KG1 (cell line): ENCODE measurements at places on chromosomes 1 and 21.
A peak's percentile ranks its signal among the peaks of the same experiment; 100 is the strongest.

DNA sequence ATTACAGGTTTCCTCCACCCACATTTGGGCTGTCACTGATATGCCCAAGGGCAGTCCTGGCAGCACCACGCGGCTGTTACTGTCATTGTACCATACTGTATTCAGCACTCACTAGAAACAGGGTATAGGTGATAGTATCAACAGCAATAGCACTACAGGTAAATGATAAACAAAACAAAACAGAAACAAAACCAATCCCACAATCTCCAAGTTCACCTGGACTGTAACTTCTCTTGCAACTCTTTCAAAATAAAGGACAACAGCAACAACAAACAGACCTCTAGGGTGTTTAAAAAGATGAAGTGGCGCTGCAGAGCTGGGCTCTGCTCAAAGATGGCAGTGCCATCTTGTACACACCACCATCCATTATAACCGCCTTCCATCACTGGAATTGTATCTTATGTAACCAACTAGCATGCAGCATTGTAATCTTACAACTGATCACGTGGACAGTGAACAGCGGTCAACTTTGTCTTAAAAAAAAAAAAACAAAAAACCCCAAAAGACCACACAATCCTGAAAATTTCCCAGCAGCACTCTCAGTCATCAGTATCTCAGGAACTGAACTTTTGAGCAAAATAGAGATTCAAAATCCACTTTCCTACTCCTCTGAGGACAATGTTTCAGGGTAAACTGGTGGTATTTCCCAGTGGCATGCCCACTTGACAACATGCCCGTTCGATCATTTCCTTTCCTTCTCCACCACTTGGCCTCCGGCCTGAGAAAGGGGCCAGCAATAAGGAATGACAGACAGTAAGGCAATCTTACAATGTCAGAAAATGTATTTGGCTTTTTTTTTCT lies 3.8 kb downstream of the IRF2BP2 start:
- DNase-seq: peak; percentile 42

DNA sequence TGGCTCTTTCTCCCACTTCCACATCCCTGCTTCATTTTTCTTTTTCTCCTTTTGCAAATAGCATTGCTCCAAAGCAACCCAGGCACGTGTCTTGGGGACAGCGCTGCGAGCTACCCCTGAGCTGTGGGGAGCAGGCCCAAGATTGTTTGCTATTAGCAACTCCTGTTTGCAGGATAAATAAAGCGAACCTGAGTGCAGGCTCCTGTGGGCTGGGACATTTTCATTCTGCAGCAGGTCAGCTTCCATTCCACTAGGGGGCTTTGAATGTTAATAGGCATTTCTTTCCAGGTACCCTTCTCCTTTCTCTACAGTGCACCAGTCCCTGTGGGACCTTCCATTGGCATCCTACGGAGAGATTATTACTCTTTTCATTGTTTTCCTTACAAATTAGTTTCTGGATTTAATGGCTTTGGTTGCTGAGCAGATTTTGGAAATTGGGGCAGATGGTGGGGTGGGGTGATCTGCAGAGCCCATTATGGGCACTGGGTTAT lies 54.0 kb downstream of the OLFML3 start:
- peak; percentile 1 for DNase-seq

DNA sequence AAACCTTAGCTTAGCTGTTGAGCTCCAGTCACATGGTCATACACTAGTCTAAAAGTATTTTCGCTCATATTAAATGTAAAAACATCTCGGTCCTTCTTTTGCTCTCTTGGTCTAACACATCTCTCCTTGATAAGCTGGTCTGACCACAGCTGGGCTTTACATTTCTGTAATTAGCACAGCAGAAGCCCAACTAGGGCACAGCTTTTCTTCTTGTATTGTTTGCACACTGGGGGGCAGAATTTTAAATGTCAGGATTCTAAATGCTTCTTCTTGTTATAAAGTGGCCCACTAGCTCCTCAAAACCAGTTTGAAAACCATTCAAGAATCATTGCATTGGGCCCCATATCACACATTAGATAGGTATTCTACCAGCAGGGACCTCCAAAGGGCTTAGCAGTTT lies 289.1 kb upstream of the PKN2 start:
- no peak for DNase-seq

DNA sequence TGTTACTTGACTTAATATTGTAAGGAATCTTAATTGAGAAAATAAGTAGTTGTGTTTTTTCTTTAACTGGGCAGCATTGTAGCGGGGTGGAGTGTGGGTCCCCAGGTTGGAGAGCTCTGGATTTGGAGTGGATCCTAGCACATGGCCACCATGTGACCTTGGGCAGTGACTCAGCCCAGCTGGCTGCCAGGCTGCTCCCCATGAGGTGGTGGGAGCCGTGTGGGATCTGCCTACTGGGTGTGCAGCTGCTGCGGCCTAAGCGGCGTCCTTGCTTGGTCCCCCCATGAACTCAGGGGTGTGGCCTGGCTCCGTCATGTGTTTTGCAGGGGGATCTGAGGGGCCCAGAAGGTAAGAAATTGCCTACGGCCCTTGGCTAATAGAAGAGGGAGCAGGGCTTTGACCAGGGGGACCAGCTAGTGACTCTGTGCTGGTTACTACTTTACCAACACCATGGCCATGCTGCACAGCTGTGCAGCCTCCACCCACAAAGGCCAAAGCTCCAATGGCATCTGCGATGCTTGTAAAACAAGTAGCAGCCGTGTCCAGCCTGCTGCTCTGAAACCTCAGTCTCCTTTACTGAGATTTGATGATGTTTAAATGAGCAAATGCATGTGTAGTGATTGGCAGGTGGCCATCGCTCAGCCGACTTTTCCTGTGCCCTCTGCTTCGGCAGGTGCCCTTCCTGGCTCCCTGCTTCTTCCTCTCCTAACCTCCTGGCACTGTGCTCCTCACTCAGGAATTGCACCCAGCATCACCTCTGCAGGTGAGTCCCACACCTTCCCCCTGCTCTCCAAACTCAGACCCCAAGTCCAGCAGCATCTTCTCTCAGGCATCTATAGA lies 68.3 kb downstream of the ADARB1 start:
- DNase-seq: no peak

DNA sequence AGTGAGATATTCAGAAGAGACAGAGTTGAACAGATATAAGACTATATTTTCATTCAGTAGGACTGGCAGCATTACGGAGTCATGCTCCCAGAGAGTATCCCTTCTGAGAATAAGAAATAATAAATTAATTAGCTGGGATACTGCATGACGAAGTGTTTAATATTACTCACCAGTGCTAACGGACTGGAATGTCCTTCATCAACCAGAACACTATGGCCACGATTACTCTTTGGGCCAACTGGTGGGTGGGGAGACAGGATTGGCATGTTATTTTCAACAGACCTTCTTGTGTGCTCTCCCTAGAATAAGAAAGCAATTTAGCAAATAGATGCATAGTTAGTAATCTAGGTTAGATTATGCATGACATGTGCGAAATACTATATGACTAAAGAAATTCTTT lies 32.4 kb downstream of the ERICH3 start:
- no peak for DNase-seq

GRCh38 chr1:64539289-64539688 lies 69.4 kb downstream of the CACHD1 start:
- DNase-seq: no peak

GRCh38 chr1:169858467-169858866 lies 35.2 kb downstream of the SCYL3 start:
- no peak for DNase-seq

DNA sequence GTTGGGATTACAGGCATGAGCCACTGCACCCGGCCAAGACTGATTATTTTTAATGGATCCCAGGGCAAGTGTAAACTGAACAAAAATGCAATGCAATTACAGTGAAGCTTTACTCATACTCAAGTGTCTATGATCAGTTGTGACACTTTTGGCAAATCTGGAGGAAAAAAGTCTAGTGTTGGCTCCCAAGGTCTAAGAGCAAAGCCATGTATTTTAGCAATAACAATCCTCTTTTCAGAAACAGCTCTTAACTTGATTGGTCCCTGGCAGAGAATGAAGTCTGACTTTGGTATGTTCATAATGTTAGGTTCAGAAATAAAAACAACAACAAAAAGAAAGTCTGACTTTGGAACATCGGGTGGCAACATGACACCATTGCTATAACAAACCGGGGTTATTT lies 40.2 kb upstream of the C1orf53 start:
- DNase-seq: no peak

- DNase-seq: no peak
Measured at GRCh38 chr1:152145769-152146168, 13.3 kb downstream of the RPTN start.

DNA sequence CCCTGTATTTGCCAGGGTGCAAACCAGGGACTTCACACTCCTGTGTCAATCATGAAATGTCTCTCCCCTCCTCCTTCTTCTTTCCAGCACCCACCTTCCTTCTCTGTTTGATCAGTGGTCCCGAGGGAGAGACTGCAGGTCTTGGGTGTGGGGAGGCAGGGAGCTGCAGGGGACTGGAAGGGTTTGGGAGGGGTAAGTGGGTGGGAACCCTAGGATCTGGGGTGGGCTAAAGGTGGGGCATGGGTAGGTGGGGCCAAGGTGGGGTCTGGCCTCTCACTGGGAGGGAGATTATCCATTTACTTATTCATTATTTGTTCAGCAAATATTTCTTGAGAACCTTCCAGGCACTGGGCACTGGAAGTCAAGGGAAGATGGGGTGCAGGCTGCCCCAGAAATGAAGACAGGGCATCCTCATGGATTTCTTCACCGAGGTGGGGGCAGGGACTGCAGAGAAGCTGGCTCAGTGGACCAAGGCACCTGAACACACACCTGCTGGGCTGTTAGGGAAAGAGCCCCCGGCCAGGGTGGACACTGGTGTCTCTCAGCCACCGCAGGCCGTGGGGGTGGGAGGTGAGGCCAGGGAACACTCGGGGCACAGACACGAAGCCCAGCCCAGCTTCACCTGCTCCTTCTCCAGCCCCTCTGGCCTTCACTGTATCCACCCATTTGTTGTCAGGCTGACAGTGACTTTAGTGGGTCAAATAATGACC lies 193.9 kb upstream of the C1orf174 start:
- no peak for DNase-seq

DNA sequence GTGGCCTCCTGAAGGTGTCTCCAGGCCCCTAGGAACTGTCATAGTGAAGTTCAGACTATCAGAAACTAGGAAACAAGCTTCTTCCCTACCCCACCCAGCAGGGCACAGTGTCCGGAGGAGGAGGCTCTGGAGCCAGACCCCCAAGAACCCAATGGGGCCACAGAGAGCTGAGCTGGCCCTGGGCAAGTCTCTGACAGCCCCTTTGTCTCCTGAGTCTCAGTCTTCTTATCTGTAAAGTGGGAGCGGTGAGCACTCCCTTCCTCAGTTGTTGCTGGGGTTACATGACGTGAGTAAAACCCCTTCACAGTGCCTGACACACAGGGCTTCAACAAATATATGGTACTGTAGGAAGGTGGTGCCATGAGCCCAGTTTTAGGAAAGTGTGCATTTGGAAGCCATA lies 675.8 kb downstream of the MATN1 start:
- no peak for DNase-seq

DNA sequence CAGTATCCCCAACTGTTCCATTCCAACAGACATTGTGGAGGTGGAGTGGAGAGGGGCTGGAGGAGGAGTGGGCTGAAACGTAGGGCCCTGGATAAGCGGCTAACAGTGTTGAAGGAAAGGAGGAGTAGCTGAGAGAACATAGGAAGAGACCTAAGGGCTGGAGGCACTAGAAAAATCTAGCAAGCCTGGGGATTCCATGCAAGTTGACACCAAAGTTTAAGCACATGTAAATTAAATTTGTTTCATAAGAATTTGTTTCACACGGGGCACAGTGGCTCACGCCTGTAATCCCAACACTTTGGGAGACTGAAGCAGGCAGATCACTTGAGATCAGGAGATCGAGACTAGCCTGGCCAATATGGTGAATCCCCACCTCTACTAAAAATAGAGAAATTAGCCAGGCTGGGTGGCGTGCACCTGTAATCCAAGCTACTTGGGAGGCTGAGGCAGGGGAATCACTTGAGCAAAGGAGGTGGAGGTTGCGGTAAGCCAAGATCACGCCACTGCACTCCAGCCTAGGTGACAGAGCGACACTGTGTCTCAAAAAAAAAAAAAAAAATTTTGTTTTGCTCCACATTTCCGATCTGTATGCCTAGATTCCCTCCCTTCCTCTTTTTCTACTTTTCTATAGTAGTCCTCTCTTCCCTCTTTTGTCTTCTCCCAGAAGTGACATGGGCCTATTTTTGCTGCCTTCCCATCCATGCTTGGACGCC lies 530 bp upstream of the CD244 start:
- no peak for DNase-seq

GRCh38 chr1:53307037-53307436 lies 20.8 kb downstream of the LRP8 start:
- no peak for DNase-seq

- no peak for DNase-seq
Measured at GRCh38 chr1:199948587-199949280, 78.8 kb upstream of the NR5A2 start.

DNA sequence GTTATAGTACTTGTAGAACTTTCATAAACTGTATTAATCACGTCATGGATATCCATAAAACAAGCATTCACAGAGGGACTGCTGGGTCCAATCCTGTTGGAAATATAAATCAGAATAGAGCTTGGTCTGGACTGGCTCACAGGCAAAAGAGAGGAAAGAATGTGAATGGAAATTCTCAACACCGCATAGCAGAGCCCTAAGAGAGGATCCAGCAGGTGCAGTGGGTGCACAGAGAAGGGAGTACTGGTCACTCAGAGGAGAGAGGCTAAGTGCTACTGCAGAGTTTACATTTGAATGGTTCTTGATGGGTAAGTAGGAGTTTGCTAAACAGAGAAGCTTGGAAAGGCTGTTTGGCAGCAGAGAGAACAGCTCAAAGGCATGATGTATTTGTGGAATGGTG lies 231.7 kb downstream of the PAPPA2 start:
- DNase-seq: no peak

- DNase-seq: no peak
Measured at GRCh38 chr1:59108481-59109317, 188.2 kb upstream of the FGGY start.

- no peak for DNase-seq
Measured at GRCh38 chr1:205251576-205251975, 23.8 kb downstream of the TMCC2 start.

DNA sequence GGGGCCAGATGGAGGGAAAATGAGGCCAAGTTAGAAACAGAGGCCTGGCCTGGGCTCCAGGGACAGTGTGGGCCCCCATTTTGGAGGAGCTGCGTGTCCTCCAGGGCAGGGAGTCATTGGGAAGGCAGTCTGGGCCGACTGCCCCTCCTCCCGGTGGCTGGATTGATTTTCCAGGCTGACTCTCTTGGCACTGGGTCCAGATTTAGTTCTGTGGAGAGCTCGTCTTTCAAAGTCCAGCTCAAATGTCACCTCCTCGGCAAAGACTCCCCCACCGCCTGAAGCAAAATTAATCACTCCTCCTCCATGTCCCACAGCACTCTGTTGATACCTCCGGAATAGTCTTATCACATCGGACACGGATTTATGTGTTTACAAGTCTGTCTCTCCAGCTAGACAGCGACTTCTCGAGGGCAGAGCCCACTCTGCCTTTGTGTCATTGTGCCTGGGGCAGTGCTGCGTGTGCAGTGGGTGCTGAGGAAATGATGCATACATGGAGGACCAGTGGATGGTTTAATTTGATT lies 175.1 kb downstream of the CAMTA1 start:
- DNase-seq: no peak

DNA sequence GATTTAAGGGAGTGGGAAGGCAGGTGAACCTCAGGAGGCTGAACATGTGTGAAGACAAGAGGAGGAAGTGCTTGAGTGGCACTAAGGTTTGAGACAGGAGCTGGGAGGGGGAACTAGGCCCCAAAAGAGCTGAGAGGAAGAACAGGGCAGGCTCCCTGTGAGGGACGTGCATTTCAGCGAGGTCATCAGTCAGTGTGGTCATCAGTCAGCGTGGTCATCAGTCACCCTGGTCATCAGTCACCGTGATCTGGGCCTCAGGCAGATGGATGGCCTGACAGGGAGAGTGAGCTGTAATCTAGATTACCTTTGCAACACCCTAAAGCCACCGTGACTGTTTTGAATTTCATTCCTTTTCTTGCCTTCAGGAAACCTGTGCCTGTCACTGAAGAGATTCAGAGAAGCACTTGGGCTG lies 29.1 kb downstream of the VTCN1 start:
- DNase-seq: no peak
